ENCODE measurements at places on chromosomes 6 and 20.

DNA sequence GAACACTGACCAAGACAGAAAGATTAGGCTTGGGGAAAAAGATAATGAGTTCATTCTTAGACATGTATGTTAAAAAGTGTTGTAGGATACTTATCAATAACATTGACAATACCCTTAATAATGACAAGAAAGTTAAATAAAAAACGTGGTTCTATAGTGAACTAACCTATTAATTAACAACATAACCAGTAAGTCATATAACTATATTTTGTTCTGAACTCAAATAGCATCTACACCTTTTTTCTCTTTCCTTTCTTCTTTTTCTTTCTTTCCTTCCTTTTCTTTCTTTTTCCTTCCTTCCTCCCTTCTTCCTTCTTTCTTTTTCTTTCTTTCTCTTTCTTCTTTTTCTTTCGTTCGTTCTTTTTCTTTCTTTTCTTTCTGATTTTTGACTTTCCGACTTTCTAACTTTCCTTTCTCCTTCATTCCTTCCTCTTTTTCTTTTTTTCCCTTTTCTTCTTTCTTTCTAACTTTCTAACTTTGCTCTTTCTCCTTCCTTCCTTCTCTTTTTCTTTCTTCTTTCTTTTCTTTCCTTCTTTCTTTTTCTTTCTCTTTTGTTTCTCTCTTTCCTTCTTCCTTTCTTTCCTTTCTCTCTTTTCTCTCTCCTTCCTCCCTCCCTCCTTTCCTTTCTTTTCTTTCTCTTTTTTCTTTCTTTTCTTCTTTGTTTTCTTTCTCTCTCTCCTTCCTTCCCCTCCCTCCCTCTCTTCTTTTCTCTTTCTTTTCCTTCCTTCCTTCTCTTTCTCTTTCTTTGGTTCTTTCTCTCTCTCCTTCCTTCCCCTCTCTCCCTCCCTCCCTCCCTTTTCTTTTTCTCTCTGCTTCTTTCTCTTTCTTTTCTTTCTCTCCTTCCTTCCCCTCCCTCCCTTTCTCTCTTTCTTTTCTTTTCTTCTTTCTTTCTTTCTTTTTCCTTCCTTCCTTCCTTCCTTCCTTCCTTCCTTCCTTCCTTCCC, 24.6 kb downstream of the PRSS35 start:
- no peak for DNase-seq

DNA sequence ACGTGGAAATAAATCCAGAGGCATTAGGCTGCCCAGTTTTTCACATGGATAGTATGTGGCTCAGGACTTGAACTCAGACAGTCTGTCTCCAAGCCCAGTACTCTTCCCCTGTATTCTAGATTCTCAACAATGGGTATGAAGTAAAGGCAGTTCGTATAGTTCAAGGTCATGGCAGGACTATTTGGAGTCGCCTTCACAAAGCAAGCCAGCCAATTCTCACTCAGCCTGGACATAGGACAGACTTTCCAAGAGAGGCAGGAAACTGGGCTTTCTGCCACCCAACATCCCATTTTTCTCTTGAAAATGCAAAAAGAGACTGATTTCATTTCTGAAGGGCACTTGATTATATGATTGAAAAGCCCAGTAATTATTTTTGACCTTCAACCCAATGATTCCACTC, 111.0 kb downstream of the EDN1 start:
- no peak for DNase-seq

GRCh38 chr6:113859349-113860180, 2.4 kb downstream of the MARCKS start:
- peak; percentile 68 for DNase-seq

- DNase-seq, result no peak
Measured at GRCh38 chr6:74167976-74168375, 472.0 kb downstream of the CD109 start.

GRCh38 chr6:26358511-26358981, 6.5 kb upstream of the BTN3A2 start:
- DNase-seq, result no peak

DNA sequence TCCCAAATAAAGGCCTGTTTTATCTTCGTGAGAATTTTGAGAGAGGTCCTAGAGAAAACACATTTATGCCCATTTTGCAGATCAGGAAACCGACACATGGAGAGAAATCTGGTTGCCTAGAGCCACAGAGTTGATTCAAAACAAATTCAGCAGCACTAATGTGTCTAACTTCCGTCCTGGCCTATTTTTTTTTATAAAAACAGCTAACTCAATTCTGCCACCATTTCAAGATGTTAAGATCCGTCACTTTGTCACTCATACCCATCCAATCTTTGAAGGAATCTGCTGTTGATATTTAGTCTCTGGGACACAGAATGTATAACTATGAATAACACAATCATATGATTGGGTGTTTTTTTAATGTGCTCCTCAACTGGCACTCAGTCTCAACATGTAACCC, 611.1 kb upstream of the ARID1B start:
- no peak for DNase-seq

DNA sequence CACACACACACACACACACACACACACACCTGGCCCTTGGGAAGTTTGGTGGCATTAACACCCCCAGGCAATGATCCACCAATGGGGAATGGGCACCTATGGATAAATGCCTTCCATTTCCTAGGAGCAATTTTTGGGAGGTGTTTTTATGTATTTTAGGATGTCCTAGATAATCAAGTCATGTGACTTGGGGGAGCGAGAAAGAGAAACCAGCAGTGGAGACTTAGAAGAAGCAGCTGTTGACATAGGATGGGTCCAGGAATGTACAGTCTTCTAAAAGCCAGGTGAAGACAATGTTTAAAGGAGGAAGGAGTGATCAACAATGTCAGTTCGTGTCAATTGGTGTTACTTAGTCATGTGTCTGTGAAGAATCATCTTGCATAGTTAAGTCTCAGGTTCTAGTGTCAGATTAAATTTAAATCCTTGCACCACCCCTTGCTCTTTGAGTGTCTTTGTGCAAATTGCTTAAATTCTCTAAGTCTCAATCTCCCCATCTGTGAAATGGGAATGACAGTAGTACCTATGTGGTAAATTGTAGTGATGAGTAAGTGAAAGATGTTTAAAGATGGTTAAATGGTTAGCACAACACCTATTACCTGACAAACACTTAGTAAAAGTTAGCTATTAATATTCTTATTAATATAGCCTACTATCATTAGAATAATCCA, 4.4 kb upstream of the SLC35B3 start:
- no peak for DNase-seq

- DNase-seq, result no peak
Measured at GRCh38 chr20:38779247-38780097, 26.0 kb upstream of the PPP1R16B start.

- DNase-seq, result no peak
Measured at GRCh38 chr20:1907586-1907985, 12.4 kb downstream of the SIRPA start.

DNA sequence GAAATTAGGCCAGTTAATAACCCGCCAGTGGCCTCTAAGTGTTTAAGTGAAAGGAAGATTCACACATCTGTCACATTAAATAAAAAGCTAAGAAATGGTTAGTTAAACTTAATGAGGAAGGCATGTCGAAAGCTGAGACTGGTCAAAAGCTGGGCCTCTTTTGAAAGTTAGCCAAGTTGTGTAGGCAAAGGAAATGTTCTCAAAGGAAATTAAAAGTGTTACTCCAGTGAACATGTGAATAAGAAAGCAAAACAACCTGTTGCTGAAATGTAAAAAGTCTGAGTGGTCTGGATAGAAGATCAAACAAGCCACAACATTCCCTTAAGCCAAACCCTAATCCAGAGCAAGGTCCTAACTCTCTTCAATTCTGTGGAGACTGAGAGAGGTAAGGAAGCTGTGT, 10.9 kb upstream of the MTRF1L start:
- no peak for DNase-seq

DNA sequence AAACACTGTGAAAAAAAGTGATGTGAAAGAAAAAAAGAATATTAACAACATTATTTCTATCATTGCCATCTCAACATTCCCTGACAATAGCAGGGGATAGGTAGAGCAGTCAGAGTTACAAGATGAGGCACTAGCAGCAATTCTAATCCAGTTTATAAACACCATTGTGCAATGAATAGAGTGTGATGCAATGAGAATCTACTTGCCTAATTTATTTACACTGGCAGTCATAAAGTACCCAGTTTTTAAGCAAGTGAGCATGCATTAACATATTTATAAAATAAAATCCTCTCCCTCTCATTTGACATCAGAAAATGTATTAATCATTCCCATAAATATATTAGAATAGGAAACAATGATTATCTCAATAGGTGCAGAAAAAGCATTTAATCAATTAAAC, 2.5 kb upstream of the MANEA start:
- peak; percentile 60 for DNase-seq

DNA sequence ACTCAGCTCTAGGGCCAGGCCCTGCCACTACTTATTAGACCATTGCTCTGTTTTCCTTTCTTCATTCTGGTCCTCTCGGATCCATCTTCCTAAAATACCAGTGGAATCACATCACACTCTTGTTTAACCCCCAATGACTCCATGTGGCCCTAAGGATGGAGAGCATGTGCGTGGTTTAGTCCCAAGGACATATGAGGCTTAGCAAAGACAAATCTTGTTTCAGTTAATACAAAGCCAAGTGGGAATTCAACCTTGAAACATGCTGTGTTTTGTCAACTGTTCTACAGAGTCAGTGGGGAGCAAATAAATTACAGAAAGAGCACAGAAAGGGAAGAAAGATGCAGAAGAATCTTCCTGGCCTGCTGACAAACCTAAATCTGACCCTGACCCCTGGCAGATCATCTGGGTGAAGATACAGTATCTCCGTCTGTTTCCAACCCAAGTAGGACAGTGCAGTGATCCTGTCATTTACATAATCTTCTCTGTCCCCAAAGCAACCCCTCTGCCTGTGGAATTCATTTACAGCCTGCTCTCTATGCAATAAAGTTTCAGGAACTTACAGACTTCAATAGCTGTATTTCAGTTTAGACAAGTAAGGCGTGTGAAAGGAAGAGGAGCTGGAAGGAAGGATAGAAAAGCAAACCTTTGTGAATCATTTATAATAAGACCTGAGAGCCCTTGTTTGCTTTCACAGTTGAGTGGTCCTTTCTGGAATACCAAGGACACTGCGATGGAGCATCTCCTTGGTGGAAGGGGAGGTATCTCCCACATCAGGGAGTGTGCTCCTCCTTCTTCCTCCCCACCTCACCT, 144.0 kb downstream of the THBS2 start:
- no peak for DNase-seq

- no peak for DNase-seq
Measured at GRCh38 chr6:37218061-37218460, 39.5 kb upstream of the TBC1D22B start.

DNA sequence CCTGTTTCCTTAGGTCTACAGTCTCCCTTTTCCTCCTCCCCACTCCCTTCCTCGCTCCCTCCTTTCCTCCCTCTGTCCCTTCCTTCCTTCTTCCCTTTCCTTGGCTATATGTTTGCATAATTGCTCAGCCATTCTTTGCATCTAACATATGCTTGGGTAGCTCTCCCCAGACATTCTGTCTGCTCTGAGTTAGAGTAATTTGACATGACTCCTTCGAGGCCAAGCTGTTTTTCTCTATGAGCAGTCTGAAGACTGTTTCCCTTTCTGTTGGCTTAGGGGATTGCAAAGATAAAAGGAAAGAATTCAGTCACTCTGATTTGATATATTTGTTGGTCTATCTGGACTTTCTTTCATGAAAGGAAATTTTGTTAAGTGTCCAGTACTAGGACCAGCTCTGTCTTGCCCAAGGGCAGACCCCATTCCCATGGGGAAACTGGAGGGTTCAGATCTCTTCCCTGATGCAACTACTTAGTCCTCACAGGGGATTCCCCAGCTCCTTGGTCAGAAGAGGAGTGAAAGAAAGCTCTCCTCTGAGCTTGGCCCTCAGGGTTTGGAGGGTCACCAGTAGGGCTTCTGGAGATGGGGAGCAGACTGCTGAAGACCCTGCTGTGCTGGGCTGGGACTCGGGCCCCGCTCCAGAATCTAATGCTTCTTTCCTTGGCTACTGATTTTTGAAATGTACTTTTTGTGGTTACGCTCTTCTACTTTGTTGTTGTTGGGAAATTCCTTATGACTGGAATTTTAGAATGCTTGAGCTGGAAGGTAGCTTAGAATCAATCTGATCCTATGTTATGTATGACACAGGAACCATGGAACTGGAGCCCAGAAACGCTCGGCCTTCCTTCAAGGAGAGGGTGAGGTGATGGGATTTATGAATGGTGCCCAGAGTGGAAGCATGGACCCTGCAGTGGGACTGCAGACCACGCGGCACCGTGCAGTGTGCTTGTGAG, 63.7 kb upstream of the SLC22A23 start:
- no peak for DNase-seq

- DNase-seq, result no peak
Measured at GRCh38 chr6:25411316-25411950, 132.3 kb downstream of the CARMIL1 start.

DNA sequence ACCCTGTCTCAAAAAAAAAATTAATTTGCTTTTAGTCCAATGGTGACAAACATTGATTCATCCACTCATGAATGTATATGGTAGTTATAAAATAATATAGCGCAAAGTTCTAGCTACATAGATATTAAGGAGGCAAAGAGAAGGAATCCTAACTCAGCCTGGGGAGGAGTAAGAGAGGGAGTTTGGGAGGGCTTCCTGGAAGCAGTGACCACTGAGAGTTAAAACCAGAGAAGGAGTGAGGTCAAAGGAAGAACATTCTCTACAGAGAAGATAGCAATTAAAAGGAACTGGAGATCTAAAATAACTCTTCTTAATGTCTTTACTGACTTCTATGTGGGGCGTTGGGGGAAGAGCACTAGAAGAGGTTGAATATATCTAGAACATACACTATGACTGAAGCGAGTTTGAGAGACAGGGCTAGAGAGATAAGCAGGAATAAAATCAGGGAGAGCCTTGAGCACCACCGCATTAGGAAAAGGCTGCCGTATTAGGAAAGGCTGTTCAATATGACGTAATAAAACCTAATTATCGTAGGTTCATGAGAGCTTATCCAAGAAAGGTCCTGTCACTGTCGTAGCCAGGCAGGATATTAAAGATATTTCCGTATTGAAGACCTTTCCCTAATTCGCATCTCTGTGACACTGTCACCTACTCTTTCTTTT, 81.8 kb upstream of the CNKSR3 start:
- no peak for DNase-seq

DNA sequence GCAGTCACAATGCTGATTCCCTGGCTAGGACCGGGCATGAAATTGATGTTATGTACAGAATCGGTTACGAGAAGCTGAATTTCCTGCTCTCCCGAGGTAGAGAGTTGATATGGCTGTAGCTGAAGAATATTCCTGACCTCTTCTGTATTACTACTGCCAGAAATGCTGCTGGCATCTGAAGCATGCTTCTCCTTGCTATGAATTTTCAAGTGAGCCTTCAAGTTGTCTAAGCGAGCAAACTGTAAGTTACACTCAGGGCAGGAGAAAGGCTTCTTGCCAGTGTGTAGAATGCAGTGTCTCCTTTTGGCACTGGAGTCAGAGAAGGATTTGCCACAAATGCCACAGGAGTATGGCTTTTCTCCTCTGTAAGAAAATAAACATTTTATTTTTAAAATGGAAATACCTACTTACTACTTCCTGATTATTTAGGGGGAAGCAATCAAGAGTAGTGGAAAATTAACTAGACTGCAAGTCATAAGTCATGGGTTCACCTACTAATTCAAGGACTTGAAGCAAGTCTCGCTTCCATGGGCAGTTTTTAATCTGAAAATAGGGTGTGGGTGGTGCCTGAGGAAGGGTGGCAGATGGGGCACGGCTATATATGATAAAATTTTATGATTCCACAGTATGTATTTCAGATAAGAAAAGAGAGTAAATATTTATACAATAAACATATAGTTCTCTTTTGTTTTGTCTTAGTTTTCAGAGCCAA, 10.8 kb upstream of the MICAL1 start:
- DNase-seq, result no peak

- no peak for DNase-seq
Measured at GRCh38 chr20:22802296-22802695, 217.9 kb upstream of the FOXA2 start.

All from suppressor macrophage treated with lipopolysaccharide for 4 hours (primary cell).